ENCODE measurements at places on chromosomes 5 and 9.

- DNase-seq: no peak
These were observed 158.0 kb upstream of the PPP1R26 start for GRCh38 chr9:135321580-135321979.

DNA sequence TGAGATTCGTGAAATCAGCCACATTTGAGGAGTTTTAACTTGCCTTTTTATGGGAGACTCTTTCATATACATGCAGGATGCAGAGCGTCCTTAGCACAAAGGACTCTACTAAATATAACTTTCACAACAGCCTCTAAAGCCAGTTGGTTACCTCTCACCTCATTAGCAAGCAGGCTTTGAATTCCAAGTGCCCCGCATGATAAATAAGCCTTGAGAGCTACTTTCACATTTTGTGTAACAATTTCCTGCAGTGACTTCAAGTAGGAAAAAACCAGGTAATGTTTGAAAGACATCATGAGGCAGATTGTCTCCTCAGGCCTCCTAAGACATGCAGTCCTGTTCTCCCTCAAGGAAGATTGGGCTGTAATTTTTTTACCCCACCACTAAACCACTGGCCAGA is 50.5 kb downstream of the RALGPS1 start:
- no peak for DNase-seq

GRCh38 chr9:112761912-112762655 is 11.5 kb downstream of the SNX30 start:
- no peak for DNase-seq

DNA sequence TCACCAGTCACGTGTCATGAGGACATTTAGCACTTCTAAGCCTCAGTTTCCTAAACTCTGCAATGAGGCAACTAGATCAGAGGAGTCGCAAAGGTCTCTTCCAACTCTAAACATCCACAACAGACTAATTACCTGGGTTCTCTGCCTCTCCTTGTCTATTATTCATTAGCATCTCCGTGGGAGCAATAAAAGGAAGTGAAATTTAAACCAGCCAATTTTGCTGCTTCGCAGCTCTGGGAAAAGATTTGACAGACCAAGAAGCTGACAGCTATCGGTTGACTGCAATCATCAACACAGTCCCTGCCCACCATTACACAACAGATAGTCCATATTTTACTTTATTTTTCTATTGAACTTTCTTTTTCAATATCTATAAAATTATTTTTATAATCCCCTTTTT is 308.9 kb downstream of the NR2F1-AS1 start:
- no peak for DNase-seq

GRCh38 chr9:115141612-115142011 is 23.7 kb upstream of the TNC start:
- DNase-seq: no peak

- DNase-seq: no peak
These were observed 11.6 kb upstream of the ECM2 start for GRCh38 chr9:92547356-92547755.

Measured in NCI-H774 (cell line).